ENCODE measurements at places on chromosomes 4 and X. TPM values are rescaled to one million over a fixed set of nuclear protein-coding genes. Genes with fewer than 3 reads are reported as not detected.

Gene SGMS2
- 126 TPM for total RNA-seq

Gene MAML3
- 3.6 TPM for total RNA-seq

Gene MAGIX
- 2.7 TPM for total RNA-seq

Gene RNF150
- 0.36 TPM for total RNA-seq

Gene WWC2
- 8.9 TPM for total RNA-seq

Gene AP1S2
- total RNA-seq = 18.1 TPM

Gene PDZD11
- total RNA-seq = 24.9 TPM

Gene TNIP3
- not detected for total RNA-seq

Gene MAGEA2B
- total RNA-seq = not detected

Gene LRAT
- total RNA-seq = 18.8 TPM

Gene BEX1
- total RNA-seq = not detected

Gene COX18
- total RNA-seq = 29.0 TPM

Gene PLP1
- not detected for total RNA-seq

Gene SYNPO2
- 2.6 TPM for total RNA-seq

Gene IGSF1
- total RNA-seq = not detected

Gene CENPVL3
- not detected for total RNA-seq

Gene SRPX2
- 6.8 TPM for total RNA-seq

Gene P2RY4
- total RNA-seq = not detected

Gene ZNF711
- total RNA-seq = 3.4 TPM

Gene NPFFR2
- not detected for total RNA-seq
